ENCODE measurements at places on chromosomes 3 and 15.

- DNase-seq, result no peak
Observed at GRCh38 chr3:162729686-162730085, 1233.1 kb downstream of the OTOL1 start.

DNA sequence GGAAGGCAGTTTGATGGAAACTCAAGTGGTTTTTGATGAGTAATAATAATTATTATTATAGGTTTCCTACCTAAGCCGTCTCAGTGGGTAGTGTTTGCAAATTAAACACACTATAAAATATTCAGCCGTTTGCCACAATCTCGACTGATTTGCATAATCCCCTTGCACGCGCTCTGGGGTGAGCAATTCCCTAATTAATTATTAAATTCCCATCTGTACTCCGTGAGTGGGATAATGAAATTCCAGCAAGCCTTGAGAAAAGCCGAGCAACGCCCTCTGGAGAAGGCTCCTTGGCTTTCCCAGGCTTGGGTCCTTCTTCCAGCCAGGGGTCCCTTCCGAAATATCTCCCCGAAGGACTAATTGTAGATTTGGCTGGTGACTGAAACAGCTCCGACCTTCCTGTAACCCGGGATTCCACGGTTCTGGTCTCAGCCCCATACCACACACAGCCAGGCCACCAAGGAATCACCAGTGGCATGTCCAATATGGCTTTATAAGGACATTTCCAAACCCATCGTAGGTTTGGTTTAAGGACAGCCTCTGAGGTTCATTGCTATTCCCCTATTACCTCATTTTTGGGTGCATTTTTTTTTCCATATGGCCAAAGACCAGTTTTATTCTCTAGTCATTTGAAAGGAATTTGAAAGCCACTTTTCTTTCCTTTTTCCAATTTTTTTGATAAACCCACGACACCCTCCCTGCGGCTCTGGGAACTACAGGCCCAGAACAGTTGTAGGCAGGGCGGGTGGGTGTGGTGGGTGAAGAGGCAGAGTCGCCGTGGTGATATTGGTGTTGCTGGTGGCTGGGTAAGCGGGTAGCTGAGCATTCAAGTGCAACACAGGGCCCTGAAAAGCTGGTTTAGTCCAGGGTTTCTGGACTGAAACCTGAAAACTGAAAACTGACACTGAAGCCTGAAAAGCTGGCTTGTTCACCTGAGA lies 33.2 kb upstream of the RGMA start:
- DNase-seq, result no peak

DNA sequence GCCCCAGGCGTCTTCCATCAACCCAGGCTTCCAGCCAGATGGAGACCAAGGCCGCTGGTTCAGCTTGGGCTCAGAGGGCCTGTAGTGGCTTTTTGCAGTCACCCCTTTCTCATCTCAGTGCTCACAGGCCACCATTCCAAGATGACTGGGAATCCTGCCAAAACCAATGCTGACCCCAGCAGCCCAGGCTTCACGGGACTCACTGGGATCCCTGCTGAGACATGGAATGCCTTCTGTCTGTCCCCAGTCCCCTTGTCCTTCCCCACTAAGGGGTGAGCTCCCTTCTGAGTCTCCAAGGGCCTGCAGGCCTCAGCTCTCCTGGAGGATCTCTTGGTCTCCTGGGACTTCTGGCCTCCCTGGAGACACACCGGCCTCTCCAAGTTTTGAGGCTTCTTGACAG lies 77.4 kb upstream of the SEC13 start:
- DNase-seq, result no peak

- no peak for DNase-seq
Observed at GRCh38 chr15:88974392-88974791, 61.2 kb upstream of the MFGE8 start.

DNA sequence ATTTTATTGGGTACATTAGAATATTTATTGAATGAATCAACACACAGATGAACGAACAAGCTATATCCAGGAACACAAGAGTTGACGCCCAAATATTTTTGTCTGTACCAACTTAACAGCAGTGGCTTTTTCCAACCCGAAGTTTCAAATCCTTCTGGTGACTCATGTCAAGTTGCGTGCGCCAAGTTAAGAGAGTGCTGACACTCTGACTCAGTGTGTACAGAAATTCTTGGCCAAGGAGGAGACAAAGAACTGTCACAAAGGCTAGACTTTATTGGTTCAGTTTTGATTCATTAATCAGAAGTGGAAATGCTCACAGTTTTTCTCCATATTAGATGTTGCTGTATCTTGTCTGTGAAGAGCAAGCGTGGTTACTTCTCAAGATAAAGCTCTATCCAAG lies 59.6 kb upstream of the TSC22D2 start:
- DNase-seq, result no peak

DNA sequence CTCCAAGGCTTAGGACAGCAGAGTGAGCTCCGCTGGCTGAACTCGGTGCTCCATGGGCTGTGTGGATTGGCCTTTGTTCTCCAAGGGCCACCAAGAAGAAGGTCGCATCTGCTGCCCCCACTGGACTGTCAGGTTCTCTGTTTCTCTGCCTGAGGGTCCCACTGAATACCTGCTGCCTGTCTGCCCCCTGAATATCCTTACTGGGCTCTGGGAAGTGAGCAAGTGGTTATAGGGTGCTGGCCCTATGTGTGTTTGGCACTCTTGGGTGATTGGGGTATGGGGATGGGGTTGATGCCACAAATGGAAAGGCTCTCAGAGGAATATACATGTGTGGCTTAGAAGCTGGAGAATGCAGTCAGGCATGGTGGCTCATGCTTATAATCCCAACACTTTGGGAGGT lies 82.3 kb downstream of the THSD4 start:
- no peak for DNase-seq

DNA sequence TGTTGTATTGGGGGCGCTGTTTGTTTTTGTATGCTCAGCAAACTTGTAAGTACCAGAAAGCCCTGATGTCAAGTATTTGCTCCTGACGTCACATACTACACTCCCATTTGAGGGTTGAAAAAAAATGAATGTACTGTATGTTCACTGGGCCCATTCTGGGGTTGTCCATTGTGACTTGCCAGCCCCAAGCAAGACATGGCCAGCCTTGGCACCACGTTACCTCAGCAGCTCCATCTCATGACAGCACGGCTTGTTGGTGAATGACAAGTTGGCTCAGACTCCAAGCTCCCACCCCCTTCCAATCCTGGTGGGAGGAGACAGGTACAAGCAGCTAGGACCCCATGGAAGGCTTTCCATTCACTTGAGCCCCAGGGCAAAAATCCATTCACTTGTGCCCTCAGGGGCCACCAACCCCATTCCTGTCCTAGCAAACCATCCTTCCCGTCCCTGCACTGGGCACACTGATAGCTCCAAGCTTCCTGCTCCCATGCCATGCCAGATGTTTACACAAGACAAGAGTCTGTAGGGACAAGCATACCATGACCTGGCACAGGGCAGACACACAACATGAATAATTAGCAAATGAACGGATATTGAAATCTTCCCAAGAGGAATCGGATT lies 1.6 kb downstream of the PHGR1 start:
- DNase-seq, result no peak

DNA sequence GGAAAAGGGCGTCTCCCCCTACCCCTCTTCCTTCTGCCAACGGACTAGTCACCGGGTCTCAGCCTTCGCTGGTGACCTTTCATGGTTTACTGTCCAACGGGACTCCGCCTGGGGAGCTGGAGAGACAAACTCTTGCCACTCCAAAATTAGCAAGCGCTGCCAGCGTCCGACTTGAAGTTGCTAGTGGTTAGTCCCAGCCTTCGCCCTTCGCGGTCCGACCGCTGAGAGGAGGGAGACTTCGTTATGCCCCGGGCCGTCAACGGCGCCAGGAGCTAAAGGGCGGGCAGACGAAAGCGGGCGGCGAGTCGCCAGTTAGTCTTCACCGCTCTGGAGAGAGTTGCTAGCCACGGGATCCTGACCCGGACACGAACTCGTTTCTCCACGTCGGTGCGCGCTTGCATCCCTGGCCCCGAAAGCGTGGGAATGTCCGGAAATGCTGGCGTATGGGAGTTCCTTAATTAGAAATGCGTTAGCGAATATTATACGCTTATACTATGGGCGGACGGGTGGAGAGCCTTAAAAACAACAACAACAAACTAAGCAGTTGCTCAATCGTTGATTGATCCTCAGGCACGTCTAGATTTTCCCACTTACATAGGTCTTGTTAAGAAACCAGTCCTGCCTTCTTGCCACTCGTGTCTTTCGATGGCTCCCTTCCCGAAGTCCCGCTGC lies 716 bp downstream of the SMC4 start:
- DNase-seq, result peak; percentile 20

DNA sequence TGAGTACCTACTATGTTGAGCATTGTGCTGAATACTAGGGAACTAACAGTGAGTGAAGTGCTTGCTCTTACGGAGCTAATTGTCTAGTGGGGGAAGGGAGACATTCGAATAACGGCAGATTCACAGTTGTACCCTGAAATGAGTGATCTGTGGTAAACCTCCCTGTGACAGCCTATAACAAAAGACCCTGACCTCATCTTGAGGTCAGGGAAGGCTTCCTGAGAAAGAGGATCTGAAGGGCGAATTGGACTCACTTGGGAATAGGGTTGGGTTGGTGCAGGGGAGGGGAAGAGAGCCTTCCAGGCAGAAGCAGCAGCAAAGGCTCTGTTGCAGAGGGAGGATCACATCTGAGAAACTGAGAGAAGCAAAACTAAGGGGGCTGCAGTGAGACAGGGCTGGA lies 13.2 kb downstream of the HPS3 start:
- DNase-seq, result no peak

- DNase-seq, result no peak
Observed at GRCh38 chr3:3082234-3082924, 27.8 kb downstream of the IL5RA start.

- DNase-seq, result no peak
Observed at GRCh38 chr3:116561529-116561928, 116.2 kb upstream of the LSAMP start.

- peak; percentile 33 for DNase-seq
Observed at GRCh38 chr3:100709842-100710260, 557 bp downstream of the TFG start.

DNA sequence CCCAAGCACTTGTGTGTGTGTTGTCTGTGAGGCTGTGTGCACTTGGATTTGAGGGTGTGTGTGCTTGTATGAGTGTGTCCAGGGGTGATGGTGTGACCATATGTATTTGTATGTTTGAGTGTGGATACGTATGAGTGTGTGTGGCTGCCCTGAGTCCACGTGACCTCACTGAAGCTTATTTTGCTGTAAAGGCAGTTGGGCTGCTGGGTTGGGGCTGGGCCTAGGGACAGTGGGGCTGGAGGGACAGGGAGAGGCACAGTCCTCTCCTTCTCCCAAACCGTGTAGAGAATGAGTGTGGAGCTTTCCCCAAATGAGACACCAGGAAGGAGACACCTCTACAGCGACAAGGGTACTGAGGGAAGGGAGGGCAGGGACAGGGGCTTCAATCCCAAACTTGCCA lies 163.4 kb upstream of the TLE3 start:
- DNase-seq, result no peak

GRCh38 chr15:70742928-70743327 lies 20.4 kb downstream of the UACA start:
- DNase-seq, result no peak

DNA sequence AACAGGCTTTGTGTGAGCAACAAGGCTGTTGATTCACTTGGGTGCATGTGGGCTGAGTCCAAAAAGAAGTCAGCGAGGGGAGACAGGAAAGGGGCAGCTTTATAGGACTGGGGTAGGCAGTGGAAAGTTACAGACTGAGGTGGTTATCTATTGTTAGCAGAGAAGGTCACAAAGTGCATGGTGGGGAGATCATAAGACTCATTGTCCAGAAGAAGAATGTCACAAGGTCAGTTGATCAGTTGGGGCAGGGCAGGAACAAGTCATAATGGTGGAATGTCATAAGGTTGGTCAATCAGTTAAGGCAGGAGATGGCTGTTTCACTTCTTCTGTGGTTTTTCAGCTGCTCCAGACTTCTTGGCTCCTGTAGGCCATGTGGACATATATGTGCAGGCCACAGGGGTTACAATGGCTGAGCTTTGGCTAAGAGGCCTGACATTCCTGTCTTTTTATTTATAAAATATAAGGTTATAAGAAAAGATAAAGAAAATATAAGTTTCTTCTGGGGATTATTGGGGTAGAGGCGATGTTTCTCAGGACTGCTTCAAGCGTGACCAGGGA lies 69.5 kb upstream of the SNTN start:
- no peak for DNase-seq

GRCh38 chr3:69496856-69497255 lies 111.0 kb upstream of the FRMD4B start:
- DNase-seq, result no peak

GRCh38 chr3:134312072-134312872 lies 61.6 kb upstream of the RYK start:
- DNase-seq, result no peak

DNA sequence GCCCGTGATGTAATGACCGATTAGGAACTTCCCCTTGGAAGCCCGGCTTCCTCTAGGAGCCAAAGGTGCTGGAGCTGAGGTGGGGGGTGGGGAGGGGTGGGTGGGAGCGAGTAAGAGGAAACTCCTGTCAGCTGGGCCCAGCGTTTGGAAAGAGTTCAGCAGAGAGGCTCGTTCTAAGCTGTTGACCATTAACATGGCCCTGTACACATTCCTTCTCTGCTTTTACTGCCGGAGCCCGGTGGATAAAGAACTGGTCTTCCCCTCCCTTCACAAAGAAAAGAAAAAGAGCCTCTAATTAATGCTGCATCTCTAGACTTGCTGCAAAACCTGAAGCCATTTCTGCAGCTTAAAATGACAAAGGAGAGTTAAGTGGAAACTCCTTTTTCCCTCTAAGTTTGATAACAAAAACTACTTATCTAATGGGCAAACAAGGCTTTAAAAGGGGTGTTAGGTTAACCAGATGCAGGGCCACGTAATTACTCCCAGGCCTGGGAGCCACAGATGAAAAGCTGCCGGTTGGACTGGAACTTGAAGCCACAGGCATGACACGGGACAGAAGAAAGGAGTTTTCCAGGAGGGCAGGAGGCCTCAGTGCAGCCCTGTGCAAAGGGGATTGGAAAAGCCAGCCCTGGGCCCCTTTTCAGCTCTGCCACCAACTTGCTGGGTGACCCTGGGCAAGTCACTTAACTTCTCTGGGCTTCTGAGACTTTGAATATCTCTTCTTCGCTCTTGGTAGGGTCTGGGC lies 71.3 kb downstream of the SMAD6 start:
- DNase-seq, result no peak

- DNase-seq, result no peak
Observed at GRCh38 chr3:13528217-13528867, 20.6 kb upstream of the FBLN2 start.

- no peak for DNase-seq
Observed at GRCh38 chr15:74144153-74144775, 13.9 kb downstream of the ISLR2 start.

DNA sequence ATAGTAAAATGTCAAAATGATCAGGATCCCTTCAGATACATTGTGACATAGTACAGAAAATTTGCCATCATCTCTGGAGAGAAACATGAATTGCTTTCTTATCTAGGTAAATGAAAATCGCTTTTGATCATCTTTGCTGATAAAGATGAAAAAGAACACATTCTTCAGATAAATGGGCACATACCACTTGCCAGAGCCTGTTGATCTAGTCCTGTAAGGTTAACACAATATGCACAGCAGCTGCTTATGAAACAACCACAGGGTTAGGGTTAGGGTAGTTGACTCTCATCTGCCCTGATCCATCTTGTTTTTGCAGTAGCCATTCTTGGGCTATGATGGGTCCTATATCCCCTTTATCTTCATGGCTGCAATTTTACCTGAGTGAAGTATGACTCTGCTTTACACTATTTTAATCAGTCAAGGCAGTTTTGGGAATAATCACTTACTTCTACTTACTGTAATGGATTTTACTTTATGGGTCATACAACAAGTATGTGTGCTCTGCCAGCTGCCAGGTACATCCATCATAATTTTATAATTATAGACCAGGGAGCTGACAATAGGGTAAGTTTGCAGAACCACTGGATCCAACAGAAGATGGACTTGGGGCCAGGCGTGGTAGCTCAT lies 12.6 kb upstream of the SPINK8 start:
- no peak for DNase-seq
